ENCODE measurements at places on chromosomes 1 and 21. TPM values are rescaled to one million over a fixed set of nuclear protein-coding genes. Genes with fewer than 3 reads are reported as not detected.

DNA sequence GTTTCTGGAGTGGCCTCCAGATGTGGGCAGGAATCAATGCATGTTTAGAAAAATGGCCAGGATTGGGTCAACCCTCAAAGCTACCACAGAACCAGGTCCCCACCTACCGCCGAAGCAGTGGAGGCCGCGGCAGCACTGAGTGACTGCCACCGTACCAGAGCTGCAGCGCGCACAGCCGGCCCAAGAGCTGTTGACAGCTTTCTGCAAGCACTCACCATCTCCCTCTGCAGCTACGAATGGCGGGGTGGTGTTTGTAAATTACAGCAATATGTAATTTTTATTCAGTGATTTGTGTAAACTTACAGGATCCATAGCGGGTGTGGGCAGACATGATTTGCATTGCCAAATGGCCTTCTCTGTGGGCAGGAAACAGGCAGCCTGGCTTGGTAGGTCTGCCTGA, 96.4 kb downstream of the CAMK2N1 start:
- no peak for DNase-seq

DNA sequence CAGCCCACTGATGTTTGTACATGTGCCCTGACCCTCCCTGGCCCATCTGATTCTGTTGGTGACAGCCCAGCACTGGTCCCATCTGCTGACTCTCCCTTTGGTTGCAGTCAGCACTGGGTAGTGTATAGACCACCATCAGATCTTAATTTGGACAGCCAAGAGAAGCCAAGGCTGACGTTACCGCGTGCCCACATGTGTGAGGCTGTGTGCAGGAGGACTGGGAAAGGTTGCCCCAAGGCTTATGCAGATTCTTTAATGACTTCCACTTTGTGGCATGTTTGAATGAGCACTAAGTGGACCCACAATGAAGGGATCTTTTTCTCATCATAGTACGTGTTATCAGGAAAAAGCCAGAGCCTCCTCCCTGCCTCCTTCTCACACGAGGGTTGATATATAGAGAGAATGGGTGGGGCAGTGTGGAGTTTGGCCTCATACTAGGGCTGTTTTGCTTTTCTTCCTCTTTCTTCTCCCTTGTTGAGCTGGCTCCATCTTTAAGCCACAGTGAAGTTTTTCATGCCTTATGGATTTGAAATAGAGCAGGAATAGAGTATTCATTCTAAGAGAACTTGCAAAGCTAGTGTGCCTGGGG, 93.5 kb downstream of the NAV1 start:
- no peak for DNase-seq

- no peak for DNase-seq
Measured at GRCh38 chr1:85146972-85147359, 53.9 kb downstream of the SYDE2 start.

DNA sequence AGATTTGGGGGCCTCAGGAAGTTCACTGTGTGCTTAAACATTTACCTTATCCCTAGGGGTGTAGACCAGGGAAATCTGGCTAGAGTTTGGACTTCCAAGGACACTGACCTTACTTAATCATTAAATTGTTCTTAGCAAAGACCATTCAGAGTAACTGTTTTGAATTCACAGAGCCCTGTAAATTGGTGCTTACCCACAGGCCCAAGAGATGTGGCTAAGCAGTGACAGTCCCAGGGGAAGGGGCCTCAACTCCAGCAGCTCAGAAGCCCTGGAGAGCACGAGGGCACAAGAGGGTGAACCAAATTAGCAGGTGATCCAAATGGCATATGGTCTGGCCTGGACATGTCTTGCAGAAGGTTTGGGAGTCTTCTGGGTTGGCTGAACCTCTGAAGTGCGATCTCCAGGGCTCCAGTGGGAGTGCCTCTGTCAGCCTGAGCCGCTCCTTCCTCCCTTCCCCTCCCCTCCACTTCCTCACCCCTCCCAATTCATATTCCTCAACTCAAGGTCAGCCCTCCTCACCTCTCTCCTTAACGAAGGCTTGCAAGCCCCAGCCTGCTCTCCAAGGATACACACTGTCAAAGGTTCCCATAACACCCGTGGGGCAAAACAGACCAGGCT, 4.3 kb downstream of the PAQR7 start:
- no peak for DNase-seq

The CXADR gene
- total RNA-seq = 26.9 TPM

DNA sequence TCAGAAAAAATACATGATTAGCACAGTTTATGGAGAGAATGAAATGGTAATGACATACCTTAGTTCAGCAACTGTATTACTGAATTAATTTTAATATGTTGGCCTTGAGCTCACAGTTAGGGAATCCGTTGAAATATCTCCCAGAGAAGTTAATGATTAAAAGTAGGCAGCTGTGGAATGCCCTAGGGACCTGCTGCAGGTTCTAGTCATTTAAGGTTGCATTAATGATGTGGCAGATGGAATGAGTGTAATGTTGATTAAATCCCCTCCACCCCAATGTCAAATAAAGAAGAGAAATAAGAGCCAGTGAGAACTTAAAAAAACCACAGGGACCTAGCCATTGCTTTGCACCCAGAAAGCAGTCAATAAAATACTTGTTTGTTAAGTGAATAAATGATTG, 40.3 kb upstream of the TRIM45 start:
- DNase-seq = no peak

DNA sequence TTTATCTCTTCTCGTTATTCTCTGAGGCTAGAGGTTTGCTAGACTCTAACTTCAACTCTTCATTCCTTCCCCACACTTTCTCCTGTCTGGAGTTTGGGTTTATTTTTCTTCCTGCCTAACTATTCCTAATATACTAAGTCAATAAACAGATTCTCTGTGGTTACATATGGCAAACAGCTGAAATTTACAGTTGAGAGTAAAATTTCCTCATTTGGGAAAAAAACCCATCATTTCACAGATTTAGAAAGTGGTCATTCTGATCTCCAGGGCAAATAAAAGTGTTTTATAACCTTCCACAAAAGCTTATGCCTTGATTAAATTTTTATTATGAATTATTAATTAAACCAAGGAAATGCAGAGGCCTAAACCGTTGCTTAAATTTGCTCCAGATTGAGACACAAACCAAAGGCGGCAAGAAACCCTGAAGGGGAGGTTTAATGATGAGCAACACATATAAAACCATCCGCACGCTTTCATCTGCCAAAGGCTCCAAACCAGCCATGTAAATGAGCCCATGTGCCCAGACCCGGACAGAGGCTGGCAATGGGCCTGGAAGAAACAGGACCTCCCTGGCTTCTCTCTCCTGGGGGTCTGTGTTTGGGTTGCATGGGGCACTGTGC, 201.7 kb upstream of the LMO4 start:
- no peak for DNase-seq

DNA sequence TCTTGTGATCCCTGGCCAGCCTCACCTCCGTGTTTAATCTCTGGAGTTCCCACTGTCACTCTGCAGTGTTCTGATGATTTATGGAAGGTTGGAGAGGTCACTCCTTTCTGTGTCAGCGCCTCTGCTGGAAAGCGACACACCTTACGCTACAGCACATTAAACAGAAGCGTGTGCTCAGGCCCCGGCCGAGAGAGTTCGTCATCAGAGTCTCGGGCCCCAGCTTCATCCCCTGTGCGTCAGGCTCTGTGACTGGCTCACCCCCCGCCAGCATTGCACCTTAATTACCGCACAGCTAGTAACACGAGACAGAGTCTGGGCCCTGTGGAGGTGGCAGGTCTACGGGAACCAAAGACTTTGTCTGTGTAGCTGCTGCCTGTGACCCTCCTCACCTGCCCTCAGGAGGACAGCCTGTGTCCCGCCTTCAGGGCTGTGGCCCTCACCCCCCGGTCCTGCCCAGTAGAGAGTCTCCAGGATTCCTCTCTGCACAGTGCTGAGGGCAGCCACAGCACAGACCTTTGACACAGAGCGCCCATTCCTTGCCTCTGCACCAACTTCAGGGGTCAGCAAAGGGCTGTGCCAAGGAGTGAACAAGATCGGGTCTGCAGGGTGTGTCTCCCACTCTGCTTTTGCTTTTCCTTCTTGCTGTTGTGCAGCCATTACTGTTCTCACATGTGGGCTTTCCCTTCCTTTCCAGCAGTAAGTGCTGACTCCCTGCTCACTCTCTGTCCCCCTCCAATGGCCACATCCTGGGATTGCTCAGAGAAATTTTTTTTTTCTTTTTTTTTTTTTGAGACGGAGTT, 157.6 kb downstream of the PGBD5 start:
- DNase-seq = no peak

DNA sequence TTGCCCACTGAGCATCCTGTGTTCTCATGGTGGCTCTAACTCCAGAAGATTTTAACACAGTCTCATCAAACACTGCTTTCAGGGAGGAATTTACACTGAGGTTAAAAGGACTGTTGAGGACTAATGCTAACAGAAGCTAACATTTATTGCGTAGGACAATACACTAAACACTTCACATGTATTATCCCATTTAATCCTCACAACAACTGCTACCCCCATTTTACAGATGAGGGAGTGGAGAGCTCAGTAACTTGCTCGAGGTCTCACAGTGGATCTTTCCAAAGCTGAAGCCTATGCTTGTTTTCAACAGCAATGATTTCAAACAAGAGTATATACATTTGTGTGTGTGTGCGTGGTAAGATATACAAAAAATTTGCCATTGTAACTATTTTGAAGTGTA, 13.9 kb downstream of the ATF3 start:
- DNase-seq = no peak

- no peak for DNase-seq
Measured at GRCh38 chr1:61561666-61562065, 163.3 kb downstream of the TM2D1 start.

- no peak for DNase-seq
Measured at GRCh38 chr1:168623003-168623828, 46.8 kb downstream of the XCL1 start.
